ENCODE measurements at places on chromosomes 16 and 17.

GRCh38 chr17:74646231-74646630 lies 22.7 kb upstream of the CD300E start:
- DNase-seq, result no peak

DNA sequence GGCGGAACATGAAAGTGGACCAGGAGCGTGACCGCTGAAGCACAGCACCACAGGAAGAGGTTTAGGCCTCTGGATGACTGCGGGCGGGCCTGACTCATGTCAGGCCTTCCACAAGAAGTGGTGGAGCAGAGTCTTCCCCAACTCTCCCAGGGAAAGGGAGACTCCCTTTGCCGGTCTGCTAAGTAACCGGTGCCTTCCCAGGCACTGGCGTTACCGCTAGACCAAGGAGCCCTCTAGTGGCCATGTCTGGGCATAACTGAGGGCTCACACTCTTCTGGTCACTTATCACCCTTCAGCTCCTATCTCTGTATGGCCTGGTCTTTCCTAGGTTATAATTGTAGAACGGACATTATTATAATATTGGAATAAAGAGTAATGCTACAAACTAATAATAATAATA lies 1931.9 kb downstream of the TP53TG3F start:
- no peak for DNase-seq

DNA sequence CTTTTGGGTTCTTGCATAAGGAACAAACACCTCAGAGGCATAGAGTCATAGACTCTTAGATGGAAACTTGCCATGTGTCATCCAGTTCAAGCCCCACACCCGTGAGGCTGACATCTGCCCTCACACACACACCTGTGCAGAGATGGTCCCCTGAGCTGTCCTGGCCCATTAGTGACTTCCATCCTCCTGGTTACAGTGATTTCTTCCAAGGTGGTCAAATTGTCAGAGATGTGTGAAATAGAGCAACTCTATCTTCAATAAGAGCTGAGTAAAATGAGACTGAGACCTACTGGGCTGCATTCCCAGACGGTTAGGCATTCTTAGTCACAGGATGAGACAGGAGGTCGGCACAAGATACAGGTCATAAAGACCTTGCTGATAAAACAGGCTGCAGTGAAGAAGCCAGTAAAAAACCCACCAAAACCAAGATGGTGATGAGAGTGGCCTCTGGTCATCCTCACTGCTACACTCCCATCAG lies 342.2 kb upstream of the TNRC6C start:
- DNase-seq, result no peak

DNA sequence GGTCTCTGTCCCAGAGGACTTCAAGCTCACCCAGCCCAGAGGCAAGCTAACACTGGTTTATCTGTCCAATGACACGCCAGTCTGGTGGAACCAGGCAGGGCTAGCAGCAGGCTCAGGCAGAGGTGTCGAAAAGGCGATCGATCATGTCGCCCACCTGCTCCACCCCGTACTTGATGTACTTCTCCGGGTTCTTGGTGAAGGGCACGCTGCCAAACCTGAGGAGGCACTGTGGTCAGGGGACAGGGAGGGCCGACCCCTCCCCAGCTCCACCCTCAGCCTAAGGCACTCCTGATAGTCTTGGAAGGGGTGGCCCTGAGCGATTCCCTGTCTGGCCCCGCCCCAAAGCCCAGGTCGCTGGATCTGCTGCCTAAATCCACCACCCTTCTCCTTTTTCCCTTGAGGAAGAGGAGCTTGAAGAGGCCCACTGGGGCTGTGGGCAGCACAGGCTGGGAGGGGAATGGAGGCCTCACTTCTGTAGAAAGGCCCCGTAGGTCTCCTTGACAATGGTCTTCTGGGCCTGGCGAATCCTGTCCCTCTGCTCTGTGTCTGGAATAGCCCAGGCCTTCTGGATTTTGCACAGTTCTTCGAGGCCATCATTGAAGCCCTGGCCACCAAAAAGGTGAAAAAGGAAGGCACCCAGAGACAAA lies 4.7 kb downstream of the ZACN start:
- no peak for DNase-seq

- DNase-seq, result no peak
These were observed 90.6 kb upstream of the FBXO47 start for GRCh38 chr17:39057701-39058206.
